ENCODE measurements at places on chromosomes 5 and 9.

DNA sequence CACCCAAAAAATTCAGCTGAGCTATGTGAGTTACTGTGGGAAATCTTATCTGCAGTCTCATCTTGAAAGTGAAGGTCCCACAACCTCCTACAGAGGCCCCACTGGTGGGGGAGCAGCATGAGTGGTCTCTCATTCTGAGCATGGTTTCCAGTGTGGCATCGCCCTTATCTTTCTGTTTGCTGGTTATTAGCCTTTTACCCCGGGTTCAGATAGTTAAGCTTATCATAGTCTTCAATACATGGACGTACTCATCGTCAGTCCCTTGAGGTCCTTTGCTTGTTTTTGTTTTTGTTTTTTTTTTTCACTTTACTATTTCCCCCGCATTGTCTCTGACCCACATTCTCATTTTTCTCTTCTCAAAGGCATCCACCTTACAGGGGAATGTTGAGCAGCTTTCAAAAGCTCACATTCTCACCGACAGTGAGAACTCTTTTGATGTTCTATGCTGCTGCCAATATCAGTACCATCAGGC, 7.7 kb upstream of the HAVCR2 start:
- no peak for DNase-seq
- H3K4me3 ChIP-seq = no peak overlapping the region
- H3K36me3 ChIP-seq = peaks cover 24% of the 10 kb centered on the region
- peaks cover 41% of the 10 kb centered on the region for H3K4me1 ChIP-seq

GRCh38 chr9:29068461-29068860, 1495.2 kb upstream of the C9orf72 start:
- DNase-seq = no peak
- H3K27me3 ChIP-seq = no peaks in the 10 kb centered on the region
- H3K27ac ChIP-seq = no peak overlapping the region
- no peaks in the 10 kb centered on the region for H3K4me1 ChIP-seq

GRCh38 chr5:167948251-167948650, 343.2 kb upstream of the WWC1 start:
- H3K36me3 ChIP-seq = no peaks in the 10 kb centered on the region
- H3K4me3 ChIP-seq = no peak overlapping the region
- H3K27me3 ChIP-seq = no peaks in the 10 kb centered on the region
- DNase-seq = no peak
- H3K4me1 ChIP-seq = peaks cover 2% of the 10 kb centered on the region
- H3K27ac ChIP-seq = no peak overlapping the region

DNA sequence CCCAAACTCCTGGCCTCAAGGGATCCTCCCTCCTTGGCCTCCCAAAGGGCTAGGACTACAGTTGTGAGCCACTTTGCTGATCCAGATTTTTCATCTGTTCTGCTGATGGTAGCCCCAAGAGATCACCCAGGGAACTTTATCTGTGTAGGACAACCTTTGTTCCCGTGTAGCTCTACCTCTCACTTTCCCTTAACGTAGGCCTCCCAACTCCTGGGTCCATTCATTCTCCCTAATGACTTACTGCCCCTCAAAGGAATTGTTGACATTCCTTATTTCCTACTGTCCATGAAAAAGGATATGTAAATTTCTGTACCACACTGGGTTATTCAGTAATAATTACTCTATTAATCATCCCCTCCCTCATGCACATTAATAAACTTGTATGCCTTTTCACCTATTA, 51.0 kb upstream of the PHF24 start:
- H3K4me1 ChIP-seq = no peaks in the 10 kb centered on the region
- no peak overlapping the region for H3K4me3 ChIP-seq
- no peaks in the 10 kb centered on the region for H3K36me3 ChIP-seq
- no peak for DNase-seq
- H3K27ac ChIP-seq = no peak overlapping the region

DNA sequence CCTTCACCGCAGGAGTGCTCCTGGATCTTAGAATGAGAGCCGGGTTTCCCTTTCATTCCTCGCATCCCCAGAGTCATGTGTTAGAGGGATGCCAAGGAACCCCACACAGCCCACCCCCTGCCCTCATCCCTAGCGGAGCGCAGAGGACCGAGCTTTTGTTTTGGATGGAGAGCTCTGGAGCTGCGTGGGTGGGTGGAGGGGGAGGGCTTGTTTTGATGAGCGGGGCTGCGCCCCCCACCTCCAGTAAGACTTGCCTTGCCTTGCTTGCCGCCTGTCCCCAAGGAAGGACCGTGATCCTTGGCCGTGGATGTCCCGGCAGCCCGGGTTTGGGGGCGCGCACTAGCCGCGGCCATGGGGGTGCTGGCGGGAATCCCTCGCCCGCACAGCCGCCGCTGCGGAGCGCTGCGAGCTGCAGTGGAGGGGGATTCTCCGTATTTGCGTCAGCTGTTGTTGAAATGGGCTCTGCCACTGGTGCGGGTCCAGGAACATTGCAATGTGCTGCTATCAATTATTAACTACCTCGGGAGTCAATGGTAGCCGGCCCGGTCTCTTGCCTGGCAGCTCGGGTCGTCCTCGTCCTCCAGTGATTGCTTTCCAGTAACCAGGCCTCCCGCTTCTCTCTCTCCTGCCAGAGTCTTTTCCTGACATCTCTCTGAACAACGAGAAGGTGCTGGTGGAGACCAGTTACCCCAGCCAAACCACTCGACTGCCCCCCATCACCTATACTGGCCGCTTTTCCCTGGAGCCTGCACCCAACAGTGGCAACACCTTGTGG, 1.0 kb downstream of the EGR1 start:
- H3K36me3 ChIP-seq = no peaks in the 10 kb centered on the region
- peaks cover 18% of the 10 kb centered on the region for H3K27me3 ChIP-seq
- H3K4me3 ChIP-seq = peak overlapping the region; percentile 85
- no peak overlapping the region for H3K27ac ChIP-seq
- no peak for DNase-seq
- H3K4me1 ChIP-seq = peaks cover 18% of the 10 kb centered on the region

GRCh38 chr9:95481000-95481399, 35.8 kb downstream of the PTCH1 start:
- H3K36me3 ChIP-seq = no peaks in the 10 kb centered on the region
- no peak overlapping the region for H3K4me3 ChIP-seq
- no peak for DNase-seq
- peaks cover 2% of the 10 kb centered on the region for H3K27me3 ChIP-seq
- peaks cover 3% of the 10 kb centered on the region for H3K4me1 ChIP-seq

- no peak overlapping the region for H3K4me3 ChIP-seq
- no peak for DNase-seq
- H3K4me1 ChIP-seq = no peaks in the 10 kb centered on the region
- no peaks in the 10 kb centered on the region for H3K36me3 ChIP-seq
- H3K27me3 ChIP-seq = peaks cover 22% of the 10 kb centered on the region
Measured at GRCh38 chr9:69334317-69334716, 9.3 kb downstream of the ENTREP1 start.

DNA sequence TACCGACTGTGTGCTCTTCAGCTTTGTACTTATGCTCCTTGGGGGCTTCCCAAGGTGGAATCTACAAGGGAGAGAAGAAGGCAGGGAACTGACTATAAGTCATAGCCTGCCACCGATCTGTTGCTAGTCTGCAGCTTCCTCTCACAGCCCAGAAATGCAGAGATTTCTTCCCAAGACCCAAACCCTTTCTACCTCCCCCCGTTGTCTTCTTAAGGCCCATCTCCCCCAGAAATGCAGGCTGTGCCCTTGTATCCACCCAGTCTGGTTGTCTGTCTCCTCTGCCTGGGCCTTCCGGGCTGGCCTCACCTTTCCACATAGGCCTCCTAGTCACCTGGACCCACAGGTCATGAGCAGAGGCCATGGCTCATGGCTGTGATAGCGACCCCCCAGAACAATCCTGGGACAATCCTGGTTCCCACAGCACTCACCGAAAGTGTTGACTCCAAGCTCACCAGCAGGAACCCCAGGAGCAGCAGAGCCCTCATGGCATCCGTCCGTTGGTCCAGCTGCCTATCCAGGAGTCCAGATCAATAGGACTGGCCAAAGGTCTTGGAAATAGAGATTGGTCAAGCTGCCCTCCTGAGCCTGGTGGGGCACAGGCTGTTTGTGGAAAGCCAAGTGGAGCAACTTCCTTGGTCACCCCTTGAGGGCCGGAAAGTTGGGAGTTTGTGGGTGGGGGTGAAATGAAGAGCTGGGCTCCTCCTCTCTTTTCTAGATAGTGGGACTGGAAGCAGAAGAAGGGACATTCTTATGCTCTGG, at the start of gene F12:
Gene F12 (minus strand): TSS at position 522 of the 759 bp plus-strand sequence. CDS start 37 bp downstream, at position 485.
- H3K27me3 ChIP-seq = peaks cover 6% of the 10 kb centered on the region
- no peak within 1 kb of the TSS for H3K27ac ChIP-seq
- no peak within 1 kb of the TSS for H3K4me3 ChIP-seq
- no peaks in the 10 kb centered on the region for H3K36me3 ChIP-seq
- peaks cover 48% of the 10 kb centered on the region for H3K4me1 ChIP-seq

- no peak overlapping the region for H3K4me3 ChIP-seq
- no peaks in the 10 kb centered on the region for H3K4me1 ChIP-seq
- H3K27me3 ChIP-seq = no peaks in the 10 kb centered on the region
- no peak for DNase-seq
- no peak overlapping the region for H3K27ac ChIP-seq
Measured at GRCh38 chr5:124478264-124478663, 268.2 kb downstream of the ZNF608 start.

DNA sequence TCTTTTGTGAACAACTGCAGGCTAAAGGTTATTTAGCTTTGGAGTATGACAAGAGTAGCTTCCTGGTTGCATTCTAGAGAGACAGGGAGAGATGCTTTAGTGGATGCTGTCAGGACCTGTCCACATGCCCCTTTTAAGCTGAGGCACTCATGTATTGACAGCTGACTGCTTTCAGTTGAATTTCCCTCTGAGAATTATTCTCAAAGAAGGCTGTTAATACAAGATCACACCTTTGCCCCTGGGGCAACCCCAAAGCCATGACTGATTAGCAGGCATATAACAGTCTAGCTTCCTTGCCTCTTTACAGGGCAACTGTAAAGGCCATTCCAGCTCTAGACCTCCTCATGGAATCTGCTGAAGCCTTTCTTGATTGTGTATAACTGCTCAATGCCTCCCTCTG, 117.6 kb upstream of the ATP10B start:
- no peak for DNase-seq
- no peaks in the 10 kb centered on the region for H3K4me1 ChIP-seq
- peaks cover 2% of the 10 kb centered on the region for H3K27me3 ChIP-seq
- H3K36me3 ChIP-seq = no peaks in the 10 kb centered on the region
- no peak overlapping the region for H3K27ac ChIP-seq

DNA sequence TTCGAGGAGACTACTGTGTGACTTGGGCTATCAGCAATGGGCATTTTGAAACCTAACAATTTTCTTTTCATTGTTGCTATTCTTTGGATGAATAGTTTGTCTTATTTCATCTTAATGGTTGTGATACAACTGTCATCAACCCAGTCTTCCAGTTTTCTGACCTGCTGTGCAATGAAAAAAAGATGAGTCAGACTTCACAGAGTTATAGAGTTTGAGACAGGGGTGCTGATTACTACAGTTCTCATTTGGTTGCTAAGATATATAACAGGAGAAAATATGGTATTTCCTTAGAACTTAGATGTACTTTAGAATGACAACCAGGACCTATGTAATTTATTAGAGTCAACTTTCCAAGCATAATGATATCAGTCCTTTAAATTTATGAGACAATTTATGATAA, 564.4 kb upstream of the NUDT12 start:
- H3K4me1 ChIP-seq = no peaks in the 10 kb centered on the region
- no peak for DNase-seq
- no peaks in the 10 kb centered on the region for H3K36me3 ChIP-seq

- peaks cover 37% of the 10 kb centered on the region for H3K27me3 ChIP-seq
- no peak overlapping the region for H3K27ac ChIP-seq
- DNase-seq = no peak
- H3K4me1 ChIP-seq = no peaks in the 10 kb centered on the region
- no peak overlapping the region for H3K4me3 ChIP-seq
- no peaks in the 10 kb centered on the region for H3K36me3 ChIP-seq
Measured at GRCh38 chr5:66795682-66796081, 199.5 kb downstream of the MAST4 start.

DNA sequence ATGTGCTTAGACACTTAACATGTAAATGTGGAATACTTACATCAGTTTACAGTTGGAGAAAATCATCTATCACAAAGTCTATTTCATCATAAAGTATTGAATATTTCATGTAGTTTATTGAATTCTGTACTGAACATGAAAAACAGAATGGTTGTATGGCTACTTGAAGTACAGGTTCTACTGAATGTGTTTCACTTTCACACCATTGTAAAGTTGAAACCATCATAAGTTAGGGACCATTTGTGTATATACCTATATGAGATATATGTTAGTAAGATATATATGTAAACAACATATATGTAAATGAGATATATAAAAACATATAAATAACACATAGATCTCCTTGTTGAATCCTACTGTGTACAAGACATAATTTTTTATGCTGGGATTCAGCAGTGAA, 63.0 kb upstream of the TAF11L2 start:
- H3K27me3 ChIP-seq = no peaks in the 10 kb centered on the region
- H3K4me3 ChIP-seq = no peak overlapping the region
- no peaks in the 10 kb centered on the region for H3K4me1 ChIP-seq
- no peak overlapping the region for H3K27ac ChIP-seq
- no peak for DNase-seq

DNA sequence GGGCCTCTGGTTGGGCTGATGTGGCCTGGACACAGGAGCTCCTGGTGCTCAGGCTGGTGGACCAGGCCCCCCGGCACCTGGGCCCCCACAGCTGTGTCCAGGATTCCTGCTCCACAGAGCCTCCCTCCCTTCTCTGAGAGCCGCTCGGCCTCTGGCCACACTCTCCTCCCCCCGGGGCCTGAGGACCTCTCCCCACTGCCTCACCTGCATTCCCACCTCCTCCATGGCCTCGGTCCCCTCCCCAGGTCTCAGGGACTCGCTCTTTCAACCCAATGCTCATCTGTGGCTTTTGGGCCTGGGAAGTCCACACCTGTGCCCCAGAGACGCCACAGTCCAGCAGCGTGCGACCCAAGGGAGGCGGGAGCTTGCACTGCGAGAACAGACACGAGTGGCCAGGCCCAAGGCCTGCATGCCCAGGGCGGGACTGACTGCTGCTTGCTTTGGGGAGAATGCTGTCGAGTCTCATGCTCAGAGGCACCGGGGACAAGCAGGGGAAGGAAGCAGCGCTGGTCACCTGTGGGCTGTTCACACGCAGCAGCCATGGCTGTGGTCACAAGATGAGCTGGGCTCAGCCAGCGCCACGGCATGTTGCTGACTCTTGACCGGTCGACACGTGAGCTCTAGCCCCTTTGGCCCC, 14.6 kb downstream of the PAEP start:
- H3K4me1 ChIP-seq = no peaks in the 10 kb centered on the region
- H3K27ac ChIP-seq = no peak overlapping the region
- no peaks in the 10 kb centered on the region for H3K36me3 ChIP-seq
- H3K27me3 ChIP-seq = no peaks in the 10 kb centered on the region
- no peak for DNase-seq

GRCh38 chr5:163586531-163586956, 81.1 kb downstream of the MAT2B start:
- no peaks in the 10 kb centered on the region for H3K4me1 ChIP-seq
- no peak overlapping the region for H3K27ac ChIP-seq
- no peaks in the 10 kb centered on the region for H3K27me3 ChIP-seq
- DNase-seq = no peak
